ENCODE measurements at places on chromosomes 1 and 21.

DNA sequence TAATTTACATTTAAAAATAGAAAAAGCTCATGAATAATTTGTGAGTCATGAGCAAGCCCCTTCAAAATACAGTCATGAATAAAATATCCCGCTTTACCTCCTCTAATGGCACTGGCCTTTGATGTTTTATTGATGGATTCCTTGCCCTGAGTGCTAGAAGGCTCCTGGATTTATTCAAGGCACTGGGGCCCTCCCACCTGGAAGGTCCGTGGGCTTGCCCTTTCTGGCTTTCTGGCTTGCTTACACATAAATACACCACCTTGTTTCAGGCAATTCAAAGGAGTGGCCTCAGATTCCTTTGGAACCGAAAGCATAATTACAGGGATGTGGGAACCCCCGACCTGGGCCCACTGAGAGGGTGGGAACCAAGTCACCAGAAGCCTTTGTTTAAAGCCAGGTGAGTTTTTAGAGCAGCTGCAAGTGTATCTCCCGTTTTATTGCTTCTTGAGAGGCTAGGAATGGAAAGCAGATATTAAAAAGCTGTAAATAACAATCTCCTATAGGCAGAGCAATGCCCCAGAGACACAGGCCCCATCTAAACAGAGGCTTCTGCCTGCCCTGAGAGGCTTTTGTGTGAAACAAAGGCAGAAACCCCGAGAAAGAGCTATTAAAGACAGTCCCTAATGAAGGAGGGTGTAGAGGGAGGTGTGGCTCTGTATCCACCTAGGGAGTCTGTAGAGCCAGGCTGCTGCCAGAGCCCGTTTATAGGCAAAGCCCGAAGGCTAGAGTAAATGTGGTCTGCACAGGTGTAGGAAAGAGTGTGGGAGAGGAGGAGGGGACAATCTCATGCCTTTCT is 126.4 kb downstream of the FAM78B start:
- DNase-seq: no peak

- DNase-seq: no peak
Observed at GRCh38 chr1:59115865-59116264, 181.0 kb upstream of the FGGY start.

DNA sequence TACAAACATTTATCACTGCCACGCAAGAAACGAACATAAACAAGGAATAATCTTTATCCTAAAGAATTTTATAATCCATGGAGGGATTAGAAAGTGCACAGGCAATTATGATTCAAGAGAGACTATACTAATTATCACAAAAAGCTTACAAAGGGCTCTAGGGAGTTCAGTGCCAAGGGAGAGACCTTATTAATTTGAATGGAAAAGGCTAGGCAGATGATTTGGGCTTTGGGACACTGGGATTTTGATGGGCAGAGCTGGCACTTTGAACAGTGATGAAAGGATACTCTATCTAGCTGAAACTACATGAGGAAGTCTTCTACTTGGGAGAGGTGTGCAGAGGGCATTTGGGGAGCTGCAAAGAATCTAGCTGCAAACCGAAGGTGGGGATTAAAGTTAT is 48.9 kb upstream of the IVNS1ABP start:
- no peak for DNase-seq

DNA sequence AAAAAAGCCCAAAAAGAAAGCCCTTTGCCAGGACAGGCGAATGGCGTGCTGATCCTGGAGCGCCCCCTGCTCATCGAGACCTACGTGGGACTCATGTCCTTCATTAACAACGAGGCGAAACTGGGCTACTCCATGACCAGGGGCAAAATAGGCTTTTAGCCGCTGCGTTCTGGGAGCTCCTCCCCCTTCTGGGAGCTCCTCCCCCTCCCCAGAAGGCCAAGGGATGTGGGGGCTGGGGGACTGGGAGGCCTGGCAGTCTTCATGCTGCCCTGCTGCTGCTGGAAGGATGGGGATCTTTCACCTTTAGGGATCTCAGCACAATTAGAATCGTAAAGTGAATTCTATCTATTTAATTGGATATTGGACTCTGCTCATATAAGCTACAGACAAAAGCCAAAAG is 3.6 kb downstream of the TPRG1L start:
- DNase-seq: no peak

DNA sequence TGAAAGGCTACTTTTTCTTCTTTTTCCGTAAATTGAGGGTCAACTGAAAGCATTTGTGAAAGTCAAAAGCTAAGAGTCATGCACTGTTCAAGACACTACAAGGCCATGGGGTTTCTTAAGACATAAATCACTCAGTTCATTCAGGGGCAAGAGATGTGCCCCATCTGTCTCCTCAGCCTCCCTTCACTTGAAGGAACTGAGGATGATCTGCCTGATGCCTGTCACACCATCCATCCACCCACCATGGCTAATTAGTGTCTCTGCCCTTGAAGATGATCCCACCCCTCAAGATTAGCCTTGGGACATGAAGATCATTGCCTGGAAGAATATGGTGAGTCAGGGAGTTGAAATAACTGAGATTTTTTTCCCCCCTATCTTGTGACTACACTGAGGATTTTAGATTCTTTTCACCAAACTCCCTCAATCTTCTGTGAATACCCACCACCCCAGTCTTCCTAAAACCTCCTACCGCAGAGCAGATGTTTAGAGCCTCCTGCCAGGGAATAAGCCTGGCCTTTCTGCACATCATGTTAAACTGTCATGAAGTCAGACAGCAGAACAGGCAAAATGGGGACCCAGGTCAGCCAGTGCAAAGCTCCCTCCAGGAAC is 88.6 kb upstream of the LMO4 start:
- DNase-seq: no peak

- no peak for DNase-seq
Observed at GRCh38 chr1:73401666-73402065, 796.3 kb downstream of the LRRIQ3 start.

DNA sequence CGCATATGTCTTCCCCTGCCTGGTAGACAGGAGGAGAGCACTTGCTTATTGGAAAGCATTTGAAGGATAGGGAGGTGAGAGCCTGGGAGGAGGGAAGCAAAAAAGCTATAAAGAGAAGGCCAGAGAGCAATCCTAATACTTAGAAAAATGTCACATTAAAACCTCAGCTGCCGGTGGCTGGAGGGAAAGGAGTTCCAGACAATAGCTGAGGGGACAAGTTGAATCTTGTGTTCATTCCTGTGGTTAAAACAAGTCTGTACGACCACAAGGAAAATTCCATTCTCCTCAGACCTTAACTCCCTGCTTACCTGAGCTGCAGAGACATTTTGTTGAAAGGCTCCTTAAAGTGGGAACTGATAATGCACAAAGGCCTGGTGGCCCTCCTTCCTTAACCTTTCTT is 218.8 kb upstream of the CAMK1G start:
- no peak for DNase-seq

DNA sequence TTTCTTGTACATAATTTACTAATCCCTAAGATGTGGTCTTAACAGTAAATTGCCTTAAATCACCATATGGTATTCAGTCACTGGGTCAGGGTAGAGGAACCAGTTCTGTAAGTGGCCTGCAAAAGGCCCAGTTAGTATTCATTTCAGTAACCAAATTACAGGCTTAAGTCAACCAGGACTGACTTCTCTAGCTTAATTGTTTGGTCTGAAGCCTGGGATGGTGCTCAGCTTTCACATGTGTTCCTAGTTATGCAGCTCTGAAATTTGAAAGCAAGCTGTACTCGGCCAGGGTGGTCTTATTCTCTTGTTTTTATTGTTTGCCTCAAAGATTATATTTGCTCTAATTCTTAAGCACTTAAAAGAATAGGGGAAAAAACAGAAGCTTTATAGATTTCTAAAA is 144.6 kb downstream of the MAGI3 start:
- DNase-seq: no peak

- no peak for DNase-seq
Observed at GRCh38 chr1:42335809-42336518, 929 bp upstream of the FOXJ3 start.

- DNase-seq: no peak
Observed at GRCh38 chr1:114353262-114353661, 157.7 kb downstream of the TRIM33 start.

DNA sequence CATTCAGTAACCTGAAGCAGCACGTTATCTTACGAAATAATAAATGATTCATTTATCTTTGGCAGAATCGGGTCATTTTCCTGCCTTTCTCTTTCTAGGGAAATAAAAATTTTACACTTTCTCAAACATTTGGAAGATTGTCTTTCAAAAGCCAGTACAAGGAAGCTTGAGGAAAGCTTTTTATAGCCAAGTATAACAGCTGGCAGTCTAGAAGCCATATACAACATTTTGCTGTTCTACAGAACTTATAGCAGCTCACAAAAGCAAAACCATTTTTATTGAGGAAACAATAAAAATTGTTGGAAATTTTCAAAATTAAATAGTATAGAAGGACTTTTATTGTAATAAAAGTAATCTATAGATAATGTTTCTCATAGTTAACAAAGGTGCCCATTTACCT is 448.6 kb downstream of the SMYD3 start:
- DNase-seq: no peak

DNA sequence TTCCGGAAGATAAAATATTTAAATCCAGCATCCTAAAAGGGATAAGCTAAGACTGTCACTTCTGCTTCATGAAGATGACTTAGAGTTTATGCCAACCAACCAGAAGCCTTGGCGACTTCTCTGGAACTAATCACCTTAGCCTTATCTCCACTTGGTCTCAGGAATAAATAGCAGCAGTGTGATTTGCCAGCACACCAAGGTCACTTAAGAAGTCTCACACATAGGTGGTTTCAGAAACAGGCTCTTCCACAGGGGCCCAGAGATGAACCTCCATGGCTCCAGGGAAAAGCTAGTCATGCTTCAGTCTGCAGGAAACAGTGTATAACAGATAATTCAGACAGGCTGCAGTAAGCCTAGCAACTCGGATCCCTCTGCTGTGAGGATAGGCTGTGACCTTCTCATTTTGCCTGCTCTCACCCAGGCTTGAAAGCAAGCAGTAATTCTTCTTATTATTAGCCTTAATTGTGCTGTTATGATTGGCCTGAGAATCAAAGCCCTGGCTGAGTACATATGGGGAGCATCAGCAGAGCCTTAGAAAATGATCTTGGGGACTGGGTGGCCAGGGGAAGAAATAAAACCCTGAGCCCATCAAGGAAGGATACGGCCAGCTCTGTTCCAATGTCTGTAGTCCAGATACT is 84.7 kb downstream of the WLS start:
- no peak for DNase-seq

GRCh38 chr1:85481688-85482087 is 16.7 kb upstream of the DDAH1 start:
- no peak for DNase-seq

- peak; percentile 48 for DNase-seq
Observed at GRCh38 chr1:111719135-111719534, 20.1 kb downstream of the INKA2 start.

- DNase-seq: no peak
Observed at GRCh38 chr1:11535316-11535715, 56.4 kb downstream of the DISP3 start.

DNA sequence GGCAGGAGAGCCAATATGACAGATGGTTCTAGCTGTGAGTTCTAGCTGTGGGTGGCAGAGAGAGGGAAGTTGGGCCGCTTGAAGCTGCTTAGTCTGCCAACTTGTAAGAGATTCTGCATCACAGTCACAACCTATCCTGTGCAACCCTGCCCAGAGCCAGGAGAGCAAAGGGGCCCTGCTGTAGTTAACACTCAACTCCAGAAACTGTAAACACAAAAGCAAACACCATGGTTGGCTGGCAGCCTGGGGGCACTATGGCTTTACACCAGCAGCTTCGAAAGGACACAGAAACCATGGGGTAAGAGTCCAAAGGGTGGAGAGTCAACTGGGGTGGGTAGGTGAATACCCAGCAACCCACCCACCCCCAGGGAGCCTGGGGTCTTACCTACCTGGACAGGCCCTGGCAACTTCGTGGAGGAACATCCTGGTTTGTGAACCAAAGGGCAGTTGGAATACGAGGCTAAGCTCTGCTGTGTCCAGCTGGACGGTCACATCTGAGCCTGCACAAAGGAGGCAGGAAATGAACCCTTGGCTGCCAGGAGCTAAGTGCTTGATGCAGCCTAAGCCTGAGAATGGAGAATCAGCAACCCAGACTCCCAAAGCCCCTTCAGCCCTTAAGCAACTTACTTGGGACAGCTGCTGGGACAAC is 6.4 kb downstream of the INPP5B start:
- no peak for DNase-seq

DNA sequence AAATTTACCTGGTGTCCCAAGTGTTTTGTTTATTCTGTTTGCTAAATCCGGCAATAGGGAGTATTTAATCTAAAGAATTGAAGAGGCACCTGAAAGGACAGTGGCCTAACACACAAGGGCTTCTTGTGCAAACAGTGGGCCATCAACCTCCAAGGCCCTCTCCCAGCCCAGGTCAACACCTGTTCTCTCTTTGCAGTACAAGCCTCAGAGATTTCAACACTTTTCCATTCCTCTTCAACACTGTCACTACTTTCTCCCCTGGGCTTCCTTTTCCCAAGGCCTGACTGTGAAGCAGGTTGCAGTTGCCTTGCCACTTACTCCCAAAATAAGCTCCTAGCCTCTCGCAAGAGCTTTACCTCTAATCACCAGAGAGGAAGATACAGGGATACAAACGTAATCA is 3.2 kb upstream of the SNAPIN start:
- DNase-seq: peak; percentile 12

GRCh38 chr1:203590603-203591002 is 36.0 kb upstream of the ATP2B4 start:
- no peak for DNase-seq

GRCh38 chr1:153984123-153984894 is 1.8 kb downstream of the RAB13 start:
- DNase-seq: no peak

- DNase-seq: no peak
Observed at GRCh38 chr1:109933856-109934711, 23.4 kb downstream of the CSF1 start.

DNA sequence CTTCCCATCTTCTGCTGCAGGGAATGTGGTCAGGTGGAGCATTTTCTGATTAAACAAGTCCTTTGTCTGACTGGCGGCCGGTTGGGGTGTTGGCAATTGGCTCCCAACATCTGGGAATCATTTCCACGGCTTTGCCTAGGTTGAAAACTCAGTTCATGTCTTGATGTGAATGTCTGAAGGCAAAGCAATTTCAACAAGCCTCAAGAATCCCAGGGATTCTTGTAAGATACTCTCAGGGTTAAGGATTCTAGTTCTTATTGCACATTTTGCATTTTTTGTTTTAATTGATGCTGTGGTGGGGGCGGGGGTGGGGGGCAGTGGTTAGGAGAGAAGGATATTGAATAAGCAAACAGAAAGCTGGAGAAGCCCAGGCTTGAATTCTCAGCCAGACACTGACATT is 273.9 kb downstream of the KIF26B start:
- no peak for DNase-seq

GRCh38 chr1:90104941-90105538 is 110.1 kb downstream of the ZNF326 start:
- no peak for DNase-seq

GRCh38 chr1:46805755-46806154 is 6.9 kb downstream of the CYP4B1 start:
- DNase-seq: no peak

GRCh38 chr1:2593251-2593878 is 6.8 kb downstream of the PRXL2B start:
- DNase-seq: peak; percentile 60

- no peak for DNase-seq
Observed at GRCh38 chr1:98018074-98018473, 97.2 kb upstream of the DPYD start.

- no peak for DNase-seq
Observed at GRCh38 chr1:208892147-208892546, 648.0 kb upstream of the PLXNA2 start.

All from activated effector memory CD4-positive, alpha-beta T cell treated with anti-CD3 and anti-CD28 coated beads, Interleukin-2, amount 50 U/mL, for 16 hours (primary cell).